Aorta (tissue), 5 donors: ENCODE measurements at places on chromosomes 5 and 9. TPM values are rescaled to one million over a fixed set of nuclear protein-coding genes. Genes with fewer than 3 reads are reported as not detected.

CCL21 gene
- total RNA-seq, result 29.1 TPM

- H3K27ac ChIP-seq, result no peak overlapping the region
- H3K36me3 ChIP-seq, result no peaks in the 10 kb centered on the region
- DNase-seq, result no peak
- H3K4me3 ChIP-seq, result no peak overlapping the region
- H3K4me1 ChIP-seq, result no peaks in the 10 kb centered on the region
Observed at GRCh38 chr5:161246749-161247148, 299.8 kb downstream of the GABRB2 start.

DNA sequence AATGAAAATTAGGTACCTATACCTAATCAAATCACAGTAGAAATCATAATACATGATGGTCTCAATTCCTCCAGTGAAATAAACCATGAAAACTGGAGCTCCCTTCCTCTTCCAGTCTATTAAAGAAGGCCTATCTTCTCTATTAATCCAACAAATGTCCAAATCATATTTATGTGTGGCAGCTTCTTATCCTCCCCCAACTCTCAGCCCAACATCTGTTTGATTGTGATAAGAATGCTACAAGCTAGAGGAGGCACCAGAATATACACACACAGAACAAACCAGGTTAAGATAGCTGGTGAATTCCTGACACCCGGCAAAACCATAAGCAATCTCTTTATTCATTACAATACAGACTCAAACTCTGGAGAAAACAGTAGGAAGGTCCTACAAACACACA is 110.8 kb downstream of the FBXL17 start:
- DNase-seq, result no peak
- H3K4me1 ChIP-seq, result no peaks in the 10 kb centered on the region
- H3K27me3 ChIP-seq, result no peaks in the 10 kb centered on the region
- no peak overlapping the region for H3K4me3 ChIP-seq

PLEKHG4B gene
- 0.21 TPM for total RNA-seq

GRCh38 chr9:85359161-85359560 is 382.6 kb downstream of the AGTPBP1 start:
- H3K27me3 ChIP-seq, result no peaks in the 10 kb centered on the region
- no peaks in the 10 kb centered on the region for H3K36me3 ChIP-seq
- no peak overlapping the region for H3K27ac ChIP-seq
- no peak overlapping the region for H3K4me3 ChIP-seq

DNA sequence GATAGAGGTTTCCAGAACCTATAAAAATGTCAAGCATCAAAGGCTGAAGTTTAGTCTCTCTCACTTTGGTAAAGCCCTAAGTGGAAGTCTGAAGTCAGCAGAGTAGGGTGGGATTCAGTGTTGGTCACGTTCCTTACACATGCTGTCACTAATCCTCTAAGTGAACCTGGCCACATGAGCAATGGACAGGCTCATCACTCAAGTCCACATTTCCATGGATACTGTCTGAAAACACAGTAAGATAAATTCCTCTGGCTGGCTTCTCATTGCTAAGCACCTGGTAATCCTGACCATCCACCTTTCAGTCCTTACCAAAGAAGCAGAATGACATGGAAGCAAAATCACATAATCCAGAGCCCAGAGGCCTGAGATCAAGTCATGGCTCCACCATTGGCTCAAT is 43.8 kb downstream of the GNA14 start:
- no peak for DNase-seq
- no peak overlapping the region for H3K27ac ChIP-seq
- H3K36me3 ChIP-seq, result no peaks in the 10 kb centered on the region
- H3K4me1 ChIP-seq, result no peaks in the 10 kb centered on the region
- H3K4me3 ChIP-seq, result no peak overlapping the region
- H3K27me3 ChIP-seq, result no peaks in the 10 kb centered on the region

PCDHGB6 gene
- 9.5 TPM for total RNA-seq

GRCh38 chr5:175181331-175181730 is 262.7 kb downstream of the DRD1 start:
- no peaks in the 10 kb centered on the region for H3K36me3 ChIP-seq
- H3K27ac ChIP-seq, result no peak overlapping the region
- no peak overlapping the region for H3K4me3 ChIP-seq
- no peaks in the 10 kb centered on the region for H3K4me1 ChIP-seq
